CD8-positive, alpha-beta memory T cell (primary cell): ENCODE measurements at places on chromosomes 13 and 19. TPM values are rescaled to one million over a fixed set of nuclear protein-coding genes. Genes with fewer than 3 reads are reported as not detected.

DNA sequence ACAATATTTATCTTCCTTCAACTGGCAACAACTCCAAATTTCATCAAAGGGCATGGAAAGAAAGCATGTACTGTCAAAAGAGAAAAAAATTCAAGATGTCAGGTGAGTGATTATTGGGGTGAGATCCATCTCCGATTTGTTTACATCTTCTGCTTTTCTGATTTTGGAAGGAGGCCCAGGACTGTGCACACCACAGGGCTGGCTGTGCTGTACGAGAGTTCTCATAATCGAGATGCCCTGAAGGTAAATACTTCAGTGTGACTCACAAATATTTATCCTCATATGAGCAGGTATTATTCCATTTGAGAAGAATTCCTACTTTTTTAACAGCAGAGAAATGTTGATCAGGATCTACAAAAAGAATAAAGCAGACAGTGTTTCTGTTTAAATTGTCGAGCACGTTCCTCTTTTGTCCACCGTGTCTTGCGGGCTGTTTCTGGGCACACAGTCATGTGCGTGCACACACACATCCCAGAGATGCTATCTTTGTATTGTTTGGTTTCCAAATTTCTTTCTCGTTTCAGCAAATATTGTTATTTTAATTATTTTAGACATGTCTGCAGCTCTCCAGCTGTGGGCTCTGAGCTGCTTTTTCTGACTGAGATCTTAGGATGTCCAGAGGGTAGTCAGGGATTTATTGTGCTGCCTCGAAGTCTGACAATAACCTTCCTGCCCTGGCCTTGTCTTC, 103.8 kb downstream of the KL start:
- DNase-seq: no peak

The ATP8A2 gene
- 0.63 TPM for total RNA-seq

The VAV1 gene
- 51.9 TPM for total RNA-seq

The BEST2 gene
- total RNA-seq: not detected
